Stimulated activated CD8-positive, alpha-beta memory T cell treated with anti-CD3 and anti-CD28 coated beads, Interleukin-15, amount 100 ng/mL, for 4 hours (primary cell): ENCODE measurements at places on chromosomes 6 and 20.

DNA sequence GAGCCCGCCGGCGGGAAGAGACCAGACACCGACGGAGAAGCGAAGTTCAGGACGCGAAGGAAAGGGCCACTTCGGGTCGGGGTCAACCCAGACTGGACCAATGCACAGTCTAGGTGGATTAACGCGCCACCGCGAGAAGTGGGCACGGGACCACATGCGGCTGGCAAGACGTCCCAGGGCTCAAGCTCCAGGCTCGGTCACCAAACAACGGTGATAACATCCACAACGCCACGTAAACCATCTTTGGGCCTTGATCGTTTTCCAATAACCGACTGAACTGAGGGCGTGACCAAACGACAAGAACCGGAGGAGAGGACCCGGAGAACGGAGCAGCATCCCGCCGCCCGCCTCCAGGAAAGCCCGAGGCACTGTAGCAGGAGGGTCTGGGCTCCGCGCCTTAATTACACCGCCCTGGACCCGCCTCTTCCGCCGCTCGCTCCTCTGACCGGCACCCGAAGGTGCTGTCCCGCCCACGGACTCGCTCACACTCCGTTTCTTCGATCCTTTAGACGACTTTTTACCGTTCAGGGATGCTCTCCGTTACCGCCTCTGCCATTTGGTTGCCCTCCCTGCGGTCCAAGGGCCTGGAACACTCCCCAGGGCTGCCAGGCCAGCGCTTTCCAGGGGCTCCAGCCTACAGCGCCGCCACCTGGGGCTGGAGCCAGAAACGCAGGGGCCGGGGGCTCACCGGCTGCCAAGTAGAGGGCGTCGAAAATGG lies 44.1 kb downstream of the DPPA5 start:
- peak; percentile 24 for DNase-seq

DNA sequence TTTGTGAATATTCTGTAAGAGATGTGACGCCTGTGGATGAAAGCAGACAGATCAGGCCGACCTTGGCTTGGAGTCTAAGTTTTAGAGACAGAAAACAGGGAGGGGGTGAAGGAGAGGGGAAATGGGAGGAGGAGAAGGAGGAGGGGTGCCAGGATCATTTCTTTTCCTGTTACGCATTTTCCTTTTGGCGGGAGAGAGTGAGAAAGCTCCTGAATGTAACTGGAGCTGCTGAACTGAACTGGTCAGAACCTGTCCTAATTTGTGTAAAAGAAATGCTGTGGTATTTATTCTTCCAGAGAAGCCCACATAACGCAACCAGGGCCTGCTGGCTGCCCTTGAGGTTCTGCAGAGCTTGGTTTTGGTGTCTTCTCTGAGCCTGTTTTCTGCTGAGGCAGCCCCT lies 41.9 kb downstream of the UTRN start:
- no peak for DNase-seq

DNA sequence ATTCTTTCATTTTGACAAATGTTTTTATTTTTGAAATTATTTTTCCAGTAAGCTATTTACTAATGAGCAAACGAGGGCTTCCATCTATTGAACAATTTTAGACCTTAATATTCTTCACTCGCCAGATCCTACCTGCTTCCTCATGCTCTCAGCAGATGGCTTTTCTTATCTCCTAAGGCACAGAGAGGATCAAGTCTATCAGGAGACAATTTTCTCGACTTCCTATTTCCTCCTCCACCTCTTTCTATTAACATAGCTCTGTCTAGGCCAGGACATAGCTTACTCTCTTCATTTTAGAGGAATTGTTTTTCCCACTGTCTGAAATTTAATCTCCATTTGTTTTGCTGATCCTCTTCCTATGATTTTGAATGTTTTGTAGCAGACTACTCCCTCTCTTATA lies 87.0 kb upstream of the MAN1A1 start:
- no peak for DNase-seq

DNA sequence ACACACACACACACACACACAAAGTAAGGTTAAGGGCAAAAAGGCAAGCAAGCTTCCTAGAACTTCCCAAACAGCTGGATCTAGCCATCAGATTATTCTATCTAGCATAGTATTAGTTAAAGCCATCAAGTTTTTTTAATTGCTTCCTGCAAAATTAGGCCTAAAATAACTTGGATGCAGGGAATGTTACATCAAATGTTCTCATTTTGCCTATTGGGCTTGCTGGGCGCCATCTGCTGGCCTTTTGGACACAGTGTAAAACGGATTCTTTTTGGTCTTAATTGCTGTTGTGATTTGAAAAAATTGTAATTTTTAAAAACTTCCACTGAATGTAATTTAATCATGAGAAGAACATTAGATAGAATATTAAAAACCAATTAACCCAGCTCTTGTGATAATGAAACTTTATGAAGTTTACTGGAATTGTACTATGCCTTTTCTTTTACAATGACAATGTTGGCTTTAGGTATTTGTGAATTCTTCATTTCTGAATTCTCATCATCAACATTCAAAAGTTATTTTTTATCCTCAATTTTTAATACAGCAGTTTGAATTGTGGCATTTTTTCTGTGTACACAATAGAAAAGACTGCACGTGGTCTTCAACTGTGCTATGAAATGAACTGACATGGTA lies 6.8 kb downstream of the MKKS start:
- peak; percentile 27 for DNase-seq

GRCh38 chr6:157650801-157651200 lies 172.2 kb upstream of the SNX9 start:
- DNase-seq: no peak

GRCh38 chr6:51531623-51532022 lies 555.8 kb downstream of the PKHD1 start:
- no peak for DNase-seq

GRCh38 chr20:44643596-44644229 lies 7.8 kb downstream of the ADA start:
- no peak for DNase-seq

GRCh38 chr6:2183246-2183645 lies 62.2 kb downstream of the GMDS start:
- no peak for DNase-seq

DNA sequence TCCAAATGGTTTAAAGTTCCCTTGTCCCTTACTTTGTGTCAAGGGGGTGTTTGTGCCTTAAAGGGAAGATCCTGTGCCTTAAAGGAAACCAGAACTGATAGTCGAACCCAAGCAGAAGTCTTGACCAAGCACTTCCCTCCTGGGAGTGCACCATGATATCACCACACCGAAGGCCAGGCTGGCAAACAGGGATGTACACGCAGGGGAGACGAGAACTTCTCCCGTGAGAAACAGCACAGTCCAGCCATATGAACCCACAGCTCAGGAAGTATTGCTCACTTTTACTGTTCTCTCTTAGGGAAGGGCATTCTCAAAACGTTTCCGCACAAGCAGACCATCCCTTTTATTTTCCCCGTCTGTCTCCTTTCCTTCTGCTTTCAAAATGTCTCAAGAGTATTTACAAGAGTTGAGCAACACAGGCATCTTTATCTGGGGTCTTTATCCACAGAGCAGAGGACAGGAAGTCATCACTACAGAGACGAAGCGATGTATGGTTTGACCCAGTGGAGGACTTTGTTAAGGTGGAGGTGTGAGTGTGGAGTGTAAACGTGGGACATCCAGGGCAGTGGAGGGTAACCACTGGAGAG lies 12.8 kb upstream of the SERPINB1 start:
- no peak for DNase-seq

GRCh38 chr6:142898927-142899895 lies 45.8 kb downstream of the HIVEP2 start:
- no peak for DNase-seq

DNA sequence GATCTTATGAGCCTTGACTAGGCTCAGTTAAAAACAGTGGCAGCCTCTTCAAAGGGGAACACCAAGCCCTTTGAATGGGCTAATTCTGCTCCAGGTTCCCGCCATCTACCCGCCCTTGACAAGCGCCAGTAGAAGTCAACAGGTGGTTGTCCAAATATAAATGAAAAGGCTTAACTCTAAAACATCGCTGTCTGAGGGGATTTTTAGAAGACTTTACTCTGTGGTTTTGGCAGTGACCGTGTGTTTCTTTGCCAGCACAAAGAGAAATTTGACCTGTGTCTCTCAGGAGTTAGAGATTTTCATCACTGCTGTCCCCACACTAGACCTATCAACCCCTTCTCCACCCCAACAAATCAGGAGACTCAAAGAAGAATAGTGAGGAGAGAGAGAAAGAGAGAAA lies 19.8 kb upstream of the SIM1 start:
- no peak for DNase-seq

DNA sequence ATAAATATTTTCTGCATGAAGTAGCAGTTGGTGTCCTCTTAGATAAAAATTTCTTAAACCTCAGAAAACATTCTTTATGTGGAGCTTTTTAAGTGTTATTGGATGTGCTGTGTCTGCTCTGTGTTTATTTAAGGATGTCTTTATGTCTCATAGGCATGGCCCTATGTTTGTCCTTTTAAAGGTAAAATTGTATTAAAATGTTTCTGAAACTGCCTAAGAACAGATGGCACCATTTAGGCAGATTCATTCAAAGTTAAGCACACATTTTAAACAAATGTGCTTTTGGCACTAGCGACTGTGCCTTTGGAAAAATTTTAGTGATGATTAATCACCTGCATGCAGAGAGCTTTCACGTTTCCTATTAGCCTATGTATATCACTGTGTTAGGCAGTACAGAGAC lies 125.2 kb downstream of the KIF6 start:
- DNase-seq: no peak

DNA sequence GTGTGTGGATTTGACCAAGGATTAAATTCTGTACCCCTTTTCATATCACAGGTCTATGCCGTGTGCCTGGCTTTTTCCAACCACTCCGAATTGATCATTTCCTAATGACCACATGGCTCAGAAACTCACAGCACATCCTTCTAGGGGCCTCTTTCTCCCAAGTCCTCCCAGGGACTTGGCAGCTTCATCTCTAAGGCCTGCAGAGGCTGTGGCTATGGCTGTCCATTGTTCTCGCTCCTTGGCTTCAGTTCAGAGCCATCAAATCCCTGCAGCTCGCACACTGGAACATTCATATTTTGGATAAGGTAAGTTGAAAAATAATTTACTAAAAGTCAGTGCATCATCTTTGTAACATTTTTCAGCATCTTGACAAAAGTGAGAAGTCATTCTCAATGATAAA lies 497.2 kb upstream of the CDH4 start:
- DNase-seq: no peak

DNA sequence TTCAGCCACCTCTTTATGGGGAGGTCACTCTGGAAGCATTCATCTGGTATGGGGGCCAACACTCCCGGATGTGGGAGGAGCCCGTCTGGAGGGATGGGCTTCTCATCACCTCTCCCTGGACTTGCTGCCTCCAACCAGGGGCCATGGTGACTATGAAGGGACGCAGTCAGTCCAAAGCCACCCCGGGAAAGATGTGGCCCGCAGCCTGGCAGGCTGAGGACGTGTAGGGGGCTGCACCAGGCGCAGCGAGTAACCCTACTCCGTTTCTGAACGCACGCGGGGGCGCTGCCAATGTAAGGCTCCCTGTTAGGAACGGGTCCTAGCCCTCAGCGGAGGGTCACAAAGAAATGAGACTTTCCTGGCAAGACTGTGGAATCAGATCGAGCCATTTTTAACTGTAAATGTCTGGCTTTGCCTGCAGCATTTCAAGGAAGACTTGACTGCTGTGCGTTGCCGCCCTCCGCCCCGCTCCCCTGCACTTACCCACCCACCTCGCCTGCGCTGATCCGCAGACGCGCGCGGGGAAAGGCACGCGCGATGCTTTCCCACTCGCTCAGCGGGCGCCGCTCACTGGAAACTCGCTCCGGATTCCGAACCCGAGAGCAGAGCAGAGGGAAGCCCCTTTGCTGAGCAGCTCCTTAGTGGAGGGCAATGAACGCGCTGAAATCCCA lies 55.1 kb downstream of the IL20RA start:
- DNase-seq: no peak

DNA sequence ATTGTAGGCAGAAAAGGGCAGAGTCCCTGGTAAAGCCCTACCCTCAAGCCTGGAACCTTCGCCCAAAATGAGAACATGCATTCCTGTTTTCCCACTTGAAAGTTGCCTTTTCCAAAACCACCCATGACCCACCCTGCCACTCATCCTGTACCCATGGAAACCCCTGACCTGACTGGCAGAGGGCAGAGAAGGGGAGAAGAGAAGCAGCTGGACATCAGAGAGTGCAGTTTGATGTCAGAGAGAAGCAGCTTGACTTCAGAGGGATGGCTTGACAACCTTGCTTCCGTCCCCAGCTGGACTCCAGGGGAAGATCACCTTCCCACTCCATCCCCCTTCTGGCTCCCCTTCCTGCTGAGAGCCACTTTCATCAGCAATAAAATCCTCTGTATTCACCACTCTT lies 123.6 kb upstream of the SHLD1 start:
- DNase-seq: no peak

DNA sequence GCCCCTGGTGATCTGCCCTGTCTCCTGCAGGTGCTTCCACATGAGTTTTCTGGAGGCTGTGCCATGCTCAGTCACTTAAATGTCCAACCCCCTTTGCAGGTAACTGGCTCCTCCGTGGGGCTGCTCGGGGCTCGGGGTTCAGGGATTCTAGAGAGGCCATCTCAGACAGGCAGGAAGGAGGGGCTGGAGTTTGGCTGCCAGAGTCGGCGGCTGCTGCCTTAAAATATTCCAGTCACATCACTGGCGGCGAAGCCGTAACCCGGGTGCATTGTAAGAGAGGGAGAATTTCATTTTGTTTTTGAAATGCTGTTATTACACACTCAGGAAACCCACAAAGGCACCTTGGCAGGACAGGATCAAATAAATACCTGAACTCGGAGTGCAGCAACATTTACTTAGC lies 212.9 kb upstream of the PMEPA1 start:
- no peak for DNase-seq

DNA sequence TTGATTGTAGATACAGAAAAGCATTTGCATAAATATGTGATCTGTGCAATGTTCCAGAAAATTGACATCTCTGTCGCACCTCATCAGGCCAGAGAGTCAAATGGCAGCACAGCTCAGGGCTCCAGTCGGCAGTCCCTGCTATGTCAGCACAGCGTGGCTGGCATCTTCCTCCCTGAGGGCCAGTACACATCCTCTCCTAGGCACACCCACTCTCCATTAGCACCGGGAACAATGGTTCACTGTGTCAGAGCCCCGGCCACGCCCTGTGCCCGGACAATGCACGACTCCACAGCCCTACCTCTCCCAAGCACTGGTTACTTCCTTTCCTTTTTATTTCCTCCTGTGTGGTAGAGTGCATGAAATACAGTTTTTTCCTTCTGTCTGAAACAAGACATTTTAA lies 114.9 kb downstream of the FOXC1 start:
- no peak for DNase-seq

DNA sequence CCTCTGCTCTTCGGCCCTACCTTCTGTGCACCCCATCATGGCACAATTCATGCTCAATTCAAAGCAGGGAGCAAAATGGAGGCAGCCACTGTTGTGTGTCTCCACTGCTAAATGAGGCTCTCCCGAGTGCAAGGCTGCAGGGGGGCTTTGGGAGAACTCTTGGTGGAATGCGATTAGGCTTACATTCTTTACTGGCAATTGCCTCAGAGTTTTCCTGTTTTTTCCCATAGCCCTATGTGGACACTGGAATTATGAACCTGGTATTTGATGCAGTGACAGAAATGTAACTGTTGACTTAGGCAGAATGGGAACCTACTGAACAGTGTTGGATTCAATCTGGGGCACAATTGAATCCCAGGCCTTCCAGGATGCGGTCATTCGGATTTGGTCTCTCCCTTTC lies 187.9 kb upstream of the GMDS start:
- no peak for DNase-seq

GRCh38 chr6:139597771-139598755 lies 223.6 kb upstream of the CITED2 start:
- DNase-seq: no peak

- no peak for DNase-seq
Observed at GRCh38 chr20:4153251-4153650, 137.9 kb upstream of the RNF24 start.

- DNase-seq: no peak
Observed at GRCh38 chr20:46954490-46955038, 59.9 kb downstream of the EYA2 start.

- no peak for DNase-seq
Observed at GRCh38 chr6:30007132-30007764, 53.8 kb upstream of the POLR1H start.
